Astrocyte of the spinal cord (primary cell): ENCODE measurements at places on chromosomes 1 and 21.
A peak's percentile ranks its signal among the peaks of the same experiment; 100 is the strongest.

GRCh38 chr21:25564349-25564948 is 42.8 kb downstream of the MRPL39 start:
- no peak for DNase-seq

GRCh38 chr1:8625981-8626898 is 191.2 kb downstream of the RERE start:
- DNase-seq: peak; percentile 81

DNA sequence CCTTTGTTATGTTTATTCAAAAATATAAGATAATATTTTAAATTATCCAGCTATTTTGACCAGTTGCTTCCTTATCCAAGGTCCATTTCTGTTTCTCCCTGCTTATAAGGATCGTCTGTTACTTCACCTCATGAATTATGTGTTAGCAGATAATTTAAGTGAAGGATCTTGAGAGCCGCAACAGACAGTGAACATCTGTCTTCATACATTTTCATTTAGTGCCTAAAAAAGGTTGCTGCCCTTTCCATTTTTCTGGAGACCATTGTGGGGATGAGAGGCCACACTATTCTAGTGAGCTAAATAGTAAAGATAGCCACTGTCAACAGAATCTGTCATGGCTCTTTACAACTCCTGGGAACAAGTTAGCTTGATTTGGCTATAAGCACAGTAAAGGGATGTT is 154.0 kb downstream of the CLEC20A start:
- no peak for DNase-seq

- no peak for DNase-seq
Observed at GRCh38 chr1:110570307-110570706, 35.9 kb downstream of the KCNA2 start.

GRCh38 chr1:8974551-8974950 is 28.9 kb downstream of the CA6 start:
- no peak for DNase-seq

GRCh38 chr1:6370006-6370405 is 23.6 kb downstream of the ACOT7 start:
- no peak for DNase-seq

DNA sequence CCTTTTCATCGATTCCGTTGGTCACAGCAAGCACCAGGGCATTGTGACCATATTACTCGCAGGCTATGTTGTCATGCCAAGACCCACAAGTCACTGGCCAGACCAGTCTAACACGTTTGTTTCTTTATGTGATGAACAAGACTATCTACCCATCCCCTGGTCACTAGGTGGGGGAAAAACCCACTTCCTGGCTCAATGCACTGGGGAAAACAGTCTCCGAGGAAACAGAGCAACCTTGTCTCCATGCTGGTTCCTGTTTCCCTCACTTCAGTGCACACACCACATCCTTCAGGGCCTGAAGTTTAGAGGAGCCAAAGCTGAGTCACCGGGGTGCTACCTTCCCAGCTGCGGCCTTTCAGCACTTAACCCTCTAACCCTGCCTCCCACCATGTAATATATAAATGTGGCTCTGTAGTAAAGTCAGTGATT is 20.9 kb downstream of the ERICH3 start:
- DNase-seq: peak; percentile 96
